ENCODE measurements at places on chromosomes 7 and 10.

DNA sequence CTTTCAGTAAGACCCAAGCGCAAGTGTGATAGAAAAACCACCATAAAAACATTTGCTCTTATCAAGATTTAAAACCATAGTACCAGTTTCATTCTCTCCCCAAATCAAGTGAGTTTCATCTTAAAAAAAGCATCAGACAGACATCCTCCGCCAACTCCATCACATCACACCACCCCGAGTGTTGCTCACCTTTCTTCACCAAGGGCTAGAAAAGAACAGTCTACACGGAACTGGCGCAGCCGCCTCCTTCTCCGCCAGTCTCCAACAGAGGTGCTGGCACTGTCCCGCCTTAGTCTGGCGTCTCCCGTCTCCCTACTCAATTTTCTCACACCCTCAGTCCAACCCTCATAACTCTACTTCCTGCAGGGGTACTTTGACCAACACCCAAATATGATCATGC lies 46.9 kb upstream of the WIPI2 start:
- no peak for DNase-seq

GRCh38 chr7:23100697-23101096 lies 4.9 kb upstream of the KLHL7 start:
- no peak for DNase-seq

DNA sequence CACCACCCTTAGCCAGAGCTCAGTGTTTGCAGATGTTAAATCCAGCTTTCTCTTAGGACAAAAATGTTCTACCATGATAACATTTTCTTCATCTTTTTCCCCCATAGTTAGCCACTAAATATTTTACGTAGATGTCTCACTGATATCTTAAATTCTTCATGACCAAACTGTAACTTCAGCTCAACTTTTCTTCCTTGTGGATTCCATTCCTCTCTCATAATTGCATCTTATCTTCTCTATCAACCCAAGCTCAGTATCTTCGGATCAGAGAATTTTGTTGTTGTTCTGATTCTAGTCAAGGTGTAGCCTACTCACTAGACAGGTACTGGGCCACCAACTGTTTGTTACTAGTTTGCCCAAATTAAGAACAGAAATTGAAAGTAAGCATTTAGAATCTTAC lies 60.2 kb downstream of the SHOC2 start:
- no peak for DNase-seq

DNA sequence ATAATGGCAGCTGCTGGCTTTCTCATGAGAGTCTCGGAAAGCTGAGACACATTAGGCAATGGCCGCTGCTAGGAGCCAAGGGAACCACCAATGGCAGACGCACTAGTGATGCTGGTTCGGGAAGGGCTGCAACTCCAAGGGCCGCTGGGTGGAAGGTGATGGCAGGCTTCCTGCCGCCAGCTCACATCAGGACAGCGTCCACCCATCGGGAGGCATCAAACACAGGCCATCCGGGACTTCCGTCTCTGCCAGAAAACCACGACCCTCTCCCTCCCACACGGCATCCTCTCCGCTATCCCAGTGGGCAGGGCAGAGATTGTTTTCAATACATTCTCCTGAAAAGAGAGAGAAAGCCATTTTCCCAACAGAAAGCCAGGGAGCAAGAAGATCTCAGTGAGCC lies 27.5 kb upstream of the EGFR start:
- no peak for DNase-seq

DNA sequence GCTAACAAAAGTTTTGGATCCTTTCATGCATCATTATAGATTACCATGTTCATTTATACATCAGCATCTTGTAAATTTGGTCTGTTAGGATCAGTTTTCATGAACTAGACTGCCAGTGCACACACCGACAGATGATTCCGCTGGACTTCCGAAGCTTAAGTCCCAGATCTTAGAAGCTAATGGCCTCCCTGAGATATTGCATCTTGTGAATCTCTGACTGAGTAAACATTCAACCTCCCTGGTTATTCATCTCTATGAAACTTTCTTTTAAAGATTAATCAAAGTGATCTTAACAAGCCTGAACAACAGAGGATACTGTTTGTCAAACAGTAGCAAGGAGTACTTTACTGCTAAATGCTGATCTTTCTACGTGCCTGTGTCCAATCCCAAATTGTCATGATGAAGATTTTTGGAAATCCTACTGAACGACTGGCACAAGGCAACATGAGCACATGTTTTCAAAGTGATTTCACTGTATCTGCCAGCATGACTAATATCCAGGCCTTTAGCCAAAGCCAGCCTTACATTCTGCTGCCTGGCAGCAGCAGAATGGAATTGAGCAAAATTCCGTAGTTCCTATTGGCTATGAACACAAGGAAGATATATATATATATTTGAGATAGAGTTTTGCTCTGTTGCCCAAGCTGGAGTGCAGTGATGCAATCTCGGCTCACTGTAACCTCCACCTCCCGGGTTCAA lies 91.3 kb upstream of the ANK3 start:
- DNase-seq: no peak

GRCh38 chr7:96521068-96521894 lies 188.4 kb downstream of the SEM1 start:
- no peak for DNase-seq

Measured in stimulated activated CD4-positive, alpha-beta T cell treated with anti-CD3 and anti-CD28 coated beads, TNF-alpha, amount 100 ng/mL, for 1 hour (primary cell).